Ovary (tissue), 10 donors: ENCODE measurements at places on chromosomes 5 and 9.

GRCh38 chr9:134689321-134690181 is 47.9 kb downstream of the COL5A1 start:
- peak; percentile 76 for DNase-seq

- DNase-seq = no peak
Measured at GRCh38 chr5:75640395-75640794, 29.1 kb downstream of the ANKDD1B start.

DNA sequence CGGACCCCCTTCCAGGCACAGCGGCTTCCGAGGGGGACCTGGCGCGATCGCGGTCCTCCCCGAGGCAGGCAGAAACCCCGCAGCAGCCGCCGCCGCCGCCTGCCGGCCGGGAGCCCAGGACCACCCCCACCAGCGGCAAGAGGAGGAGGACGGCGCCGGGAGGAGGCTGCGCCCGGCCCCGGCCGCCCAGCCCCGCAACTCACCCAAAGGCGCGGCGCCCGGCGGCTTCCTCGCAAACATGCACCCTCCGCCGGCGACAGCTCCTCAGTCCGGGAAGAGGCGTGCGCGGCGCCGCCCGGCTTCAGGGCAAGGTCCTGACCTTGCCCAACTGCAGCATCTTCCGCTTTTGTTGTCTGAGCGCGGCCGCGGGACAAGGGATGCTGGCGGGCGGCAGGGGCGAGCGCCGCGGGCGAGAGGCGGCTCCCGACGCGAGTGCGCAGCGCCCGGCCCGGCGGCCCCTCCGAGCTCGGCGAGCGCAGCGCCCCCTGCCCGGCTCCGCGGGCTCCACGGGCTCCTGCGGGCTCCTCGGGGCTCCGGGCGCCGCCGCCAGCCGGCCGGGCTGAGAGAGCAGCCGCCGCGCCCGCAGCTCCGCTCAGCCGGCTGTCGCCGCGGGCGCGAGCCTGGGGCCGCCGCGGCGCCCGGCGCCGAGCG is 507 bp downstream of the CTNND2 start:
- no peak for DNase-seq

DNA sequence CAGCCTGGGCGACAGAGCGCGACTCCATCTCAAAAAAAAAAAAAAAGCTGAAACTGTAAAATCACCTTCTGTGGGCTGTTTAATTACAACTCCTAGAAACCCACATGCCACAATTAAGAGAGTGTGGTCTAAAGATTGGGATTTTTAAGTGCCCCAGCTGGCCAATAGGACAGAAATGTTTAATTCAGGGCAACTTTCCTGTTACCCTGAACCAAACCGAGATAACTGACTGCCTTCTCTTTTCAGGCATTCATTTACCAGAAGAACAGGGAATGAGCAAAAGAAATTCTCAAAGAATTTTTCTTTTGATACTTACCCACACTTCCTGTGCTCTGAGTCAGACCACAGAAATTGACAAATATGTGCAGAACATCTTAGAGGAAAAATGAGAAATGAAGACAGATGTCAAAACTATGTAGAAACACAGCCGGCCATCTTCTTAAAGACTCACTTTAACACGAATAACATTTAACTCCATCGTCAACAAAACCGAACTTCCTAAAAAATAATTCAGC is 221.3 kb upstream of the DAPK1 start:
- DNase-seq = no peak

DNA sequence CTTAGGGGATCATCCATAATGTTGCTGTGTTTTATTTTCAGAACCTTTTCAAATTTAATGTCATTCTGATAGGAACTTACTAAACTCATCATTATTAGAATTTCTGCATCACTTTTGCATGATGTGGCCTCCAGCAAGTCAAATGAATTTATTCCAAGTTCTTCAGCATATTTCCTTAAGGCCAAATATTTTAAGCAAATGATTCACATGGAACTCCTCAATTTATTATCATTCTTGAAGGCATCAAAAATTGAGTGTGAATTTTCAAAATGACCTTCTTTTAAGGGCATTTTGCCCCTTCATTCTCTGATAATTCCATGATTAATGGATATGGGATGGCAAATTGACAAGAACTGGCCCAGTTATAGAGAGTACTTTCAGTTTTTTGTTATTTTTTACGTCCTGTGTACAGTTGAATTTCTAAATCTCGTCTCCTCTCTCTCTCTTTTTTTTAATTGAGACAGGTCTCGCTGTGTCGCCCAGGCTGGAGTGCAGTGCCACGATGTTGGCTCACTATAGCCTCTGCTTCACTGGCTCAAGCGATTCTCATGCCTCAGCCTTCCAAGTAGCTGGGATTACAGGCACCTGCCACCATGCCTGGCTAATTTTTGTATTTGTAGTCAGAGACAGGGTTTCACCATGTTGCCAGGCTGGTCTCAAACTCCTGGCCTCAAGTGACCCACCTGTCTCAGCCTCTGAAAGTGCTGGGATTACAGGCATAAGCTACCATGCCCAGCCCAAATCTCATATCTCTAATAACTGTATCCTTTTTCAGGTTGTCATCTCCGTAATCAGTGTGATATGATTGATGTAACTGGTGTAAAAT is 29.1 kb downstream of the GPR21 start:
- no peak for DNase-seq
